ENCODE measurements at places on chromosomes 11 and 22.

- no peak for DNase-seq
Measured at GRCh38 chr11:76654298-76654851, 16.2 kb downstream of the LRRC32 start.

DNA sequence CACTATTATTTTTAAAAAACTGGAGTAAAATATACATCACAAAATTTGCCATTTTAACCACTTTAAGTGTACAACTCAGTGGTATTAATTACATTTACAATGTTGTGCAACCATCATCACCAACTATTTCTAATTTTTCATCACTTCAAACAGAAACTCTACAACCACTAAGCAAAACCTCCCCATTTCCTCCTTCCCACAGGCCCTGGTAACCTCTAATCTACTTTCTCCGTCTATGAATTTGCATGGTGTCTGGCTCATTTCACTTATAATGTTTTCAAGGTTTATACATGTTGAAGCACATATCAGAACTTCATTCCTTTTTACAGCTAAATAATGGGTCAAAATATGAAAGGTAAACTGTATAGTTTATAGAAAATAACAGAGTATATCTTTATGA is 24.4 kb downstream of the DDI1 start:
- no peak for DNase-seq

DNA sequence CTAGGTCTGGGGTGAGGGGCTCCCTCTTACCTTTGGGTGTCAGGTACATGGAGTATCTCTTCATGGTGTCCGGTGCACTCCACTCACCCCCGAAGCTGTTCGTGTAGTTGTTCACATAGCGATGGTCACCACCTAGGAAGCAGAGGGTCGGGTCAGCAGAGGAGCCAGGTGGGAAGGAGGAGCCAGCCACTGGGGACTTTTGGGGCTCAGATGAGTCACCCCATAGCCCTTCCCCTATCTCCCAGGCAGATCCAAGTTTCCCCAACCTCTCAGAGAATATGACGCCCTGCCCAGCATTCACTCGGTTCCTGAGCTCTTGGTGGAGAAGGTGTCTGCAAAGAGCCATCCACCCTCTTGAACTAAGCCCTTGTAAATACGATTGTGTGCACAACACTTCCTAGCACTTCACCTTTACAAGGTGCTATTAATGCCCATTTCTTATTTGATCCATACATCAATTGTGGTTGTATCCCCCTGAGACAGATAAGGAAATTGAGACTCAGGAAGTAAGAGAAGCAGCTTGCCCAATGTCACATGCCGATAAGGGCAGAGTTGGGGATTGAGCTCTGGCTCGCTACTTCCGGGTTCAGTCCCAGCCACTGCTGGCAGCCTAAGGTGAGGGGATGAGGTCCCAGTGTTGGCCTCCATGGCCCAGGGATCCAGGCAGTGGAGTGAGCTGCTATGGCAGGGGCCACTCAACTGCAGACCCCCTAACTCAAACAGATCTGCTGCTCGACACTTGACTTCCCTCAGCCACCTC is 14.8 kb downstream of the TRIM29 start:
- no peak for DNase-seq

DNA sequence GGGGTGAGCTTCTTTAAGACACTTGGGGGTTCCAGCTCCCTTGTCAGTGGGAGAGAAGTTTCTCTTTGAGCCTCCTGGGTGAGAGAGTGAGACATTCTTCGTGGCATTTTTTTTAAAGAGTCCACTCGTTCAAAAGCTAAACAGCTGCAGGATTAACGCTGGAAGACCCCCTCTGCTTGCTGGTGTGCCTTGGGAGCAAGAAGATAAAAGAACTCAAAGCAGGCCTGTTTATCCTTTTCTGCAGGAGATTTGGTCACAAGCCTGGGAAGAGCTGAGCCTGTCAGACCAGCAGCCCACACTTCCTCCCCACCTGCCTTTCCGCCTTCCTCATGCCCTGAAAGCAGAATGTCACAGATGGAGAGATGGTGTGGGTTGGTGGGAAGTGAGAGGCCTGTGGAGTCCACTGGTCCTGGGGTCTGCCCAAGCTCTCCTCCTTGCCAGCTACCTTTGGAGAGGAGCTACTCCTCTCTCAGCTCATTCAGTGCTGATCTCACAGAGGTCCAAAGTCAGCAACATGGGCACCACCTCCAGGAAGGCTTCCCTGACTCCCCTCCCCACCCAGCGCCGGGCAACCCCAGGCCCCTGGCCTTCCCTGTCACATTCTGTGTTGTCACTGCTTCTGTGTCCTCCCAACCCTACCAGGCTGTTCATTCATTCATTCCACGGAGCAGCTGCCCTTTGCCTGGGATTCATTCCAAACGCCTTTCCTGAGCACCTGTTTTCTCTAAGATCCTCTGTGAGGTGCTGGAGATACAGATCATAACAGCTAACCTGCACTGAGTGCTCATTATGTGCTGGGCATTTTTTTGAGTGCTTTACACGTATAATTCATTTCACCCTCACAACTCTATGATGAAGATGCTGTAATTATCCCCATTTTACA is 6.7 kb downstream of the GDPD5 start:
- no peak for DNase-seq

DNA sequence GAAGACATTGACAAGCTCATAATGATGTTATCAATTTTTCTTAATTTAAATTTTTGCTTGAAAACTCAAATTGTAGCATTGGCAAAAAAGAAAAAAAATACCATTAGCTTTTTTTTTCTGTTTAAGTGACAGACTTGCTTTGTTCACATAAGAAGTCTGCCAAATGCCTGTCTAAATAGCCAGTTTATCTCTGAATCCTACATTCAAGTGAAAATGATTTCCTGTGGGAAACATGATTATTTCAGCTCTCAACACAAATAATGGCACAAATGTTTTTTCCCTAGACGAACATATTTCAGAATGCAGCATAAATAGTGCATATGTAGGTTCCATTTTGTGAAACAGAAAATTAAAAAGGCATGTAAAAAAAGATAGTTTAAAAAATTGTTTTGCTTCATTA is 23.5 kb downstream of the TYR start:
- DNase-seq, result no peak

DNA sequence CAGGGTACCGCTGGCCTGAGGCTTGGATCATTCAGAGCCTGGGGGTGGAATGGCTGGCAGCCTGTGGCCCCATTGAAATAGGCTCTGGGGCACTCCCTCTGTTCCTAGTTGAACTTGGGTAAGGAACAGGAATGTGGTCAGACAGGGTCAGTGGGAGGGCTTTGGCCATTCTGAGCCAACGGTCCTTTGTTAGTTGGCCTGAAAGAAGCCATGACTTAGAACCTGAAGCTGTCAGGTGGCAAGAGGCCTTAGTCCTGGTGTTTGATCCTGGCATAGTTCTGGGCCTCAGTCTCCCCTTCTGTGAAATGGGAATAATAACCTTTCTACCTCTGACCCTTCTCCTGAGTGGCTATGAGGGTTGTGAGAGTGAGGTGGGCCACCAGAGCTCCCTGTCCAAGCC is 8.3 kb downstream of the PGAP2 start:
- DNase-seq, result no peak

DNA sequence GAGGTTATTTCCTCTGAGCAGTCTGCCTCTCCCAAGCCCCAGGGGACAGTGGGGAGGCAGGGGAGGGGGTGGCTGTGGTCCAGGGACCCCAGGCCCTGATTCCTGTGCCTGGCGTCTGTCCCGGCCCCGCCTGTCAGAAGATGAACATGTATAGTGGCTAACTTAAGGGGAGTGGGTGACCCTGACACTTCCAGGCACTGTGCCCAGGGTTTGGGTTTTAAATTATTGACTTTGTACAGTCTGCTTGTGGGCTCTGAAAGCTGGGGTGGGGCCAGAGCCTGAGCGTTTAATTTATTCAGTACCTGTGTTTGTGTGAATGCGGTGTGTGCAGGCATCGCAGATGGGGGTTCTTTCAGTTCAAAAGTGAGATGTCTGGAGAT is 3.1 kb downstream of the PIM3 start:
- no peak for DNase-seq

DNA sequence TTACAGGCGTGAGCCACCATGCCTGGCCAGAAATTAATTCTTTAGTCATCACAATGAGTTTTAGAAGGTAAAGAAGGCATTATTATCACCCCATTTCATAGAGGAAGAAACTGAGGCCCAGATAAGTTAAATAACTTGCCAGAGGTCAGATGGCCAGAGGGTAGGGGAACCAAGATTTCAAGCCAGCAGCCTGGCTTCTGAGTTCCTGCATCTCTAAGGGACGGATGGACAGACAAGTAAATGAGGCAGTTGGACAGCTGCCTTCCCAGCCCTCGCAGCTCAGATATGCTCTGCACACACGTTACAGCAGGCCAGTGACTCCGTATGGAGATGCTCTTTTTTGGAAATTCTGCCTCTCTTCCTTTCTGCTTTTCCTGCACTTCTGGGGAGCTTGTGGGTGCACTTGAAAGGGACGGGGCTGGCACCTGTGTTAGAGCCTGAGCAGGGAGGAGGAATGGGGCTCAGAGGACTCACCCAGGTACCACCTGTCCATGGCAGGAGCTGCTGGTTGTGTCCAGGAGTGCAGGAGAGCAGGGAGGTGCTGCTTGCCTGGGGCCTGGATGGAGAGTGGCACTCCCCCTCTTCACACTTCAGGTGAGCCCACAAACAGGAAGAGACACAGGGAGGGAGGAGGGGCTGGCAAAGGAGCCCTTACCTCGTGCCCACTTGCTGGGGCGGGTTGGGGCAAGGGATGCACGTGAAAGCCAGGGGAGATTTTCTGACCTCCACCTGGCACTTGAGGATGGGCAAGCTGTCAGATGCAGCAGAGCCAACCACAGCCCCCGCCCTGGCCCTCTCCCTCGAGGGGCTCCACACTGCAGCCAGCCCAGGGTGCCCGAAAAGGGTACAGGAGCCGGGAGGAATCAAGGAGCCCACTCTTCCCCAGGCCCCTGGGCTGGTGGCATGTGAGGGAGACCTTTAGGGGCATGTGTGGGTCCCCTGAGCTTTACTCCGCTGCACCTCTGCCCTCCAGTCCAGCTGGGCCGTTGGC is 3.3 kb upstream of the FXYD2 start:
- DNase-seq, result no peak

DNA sequence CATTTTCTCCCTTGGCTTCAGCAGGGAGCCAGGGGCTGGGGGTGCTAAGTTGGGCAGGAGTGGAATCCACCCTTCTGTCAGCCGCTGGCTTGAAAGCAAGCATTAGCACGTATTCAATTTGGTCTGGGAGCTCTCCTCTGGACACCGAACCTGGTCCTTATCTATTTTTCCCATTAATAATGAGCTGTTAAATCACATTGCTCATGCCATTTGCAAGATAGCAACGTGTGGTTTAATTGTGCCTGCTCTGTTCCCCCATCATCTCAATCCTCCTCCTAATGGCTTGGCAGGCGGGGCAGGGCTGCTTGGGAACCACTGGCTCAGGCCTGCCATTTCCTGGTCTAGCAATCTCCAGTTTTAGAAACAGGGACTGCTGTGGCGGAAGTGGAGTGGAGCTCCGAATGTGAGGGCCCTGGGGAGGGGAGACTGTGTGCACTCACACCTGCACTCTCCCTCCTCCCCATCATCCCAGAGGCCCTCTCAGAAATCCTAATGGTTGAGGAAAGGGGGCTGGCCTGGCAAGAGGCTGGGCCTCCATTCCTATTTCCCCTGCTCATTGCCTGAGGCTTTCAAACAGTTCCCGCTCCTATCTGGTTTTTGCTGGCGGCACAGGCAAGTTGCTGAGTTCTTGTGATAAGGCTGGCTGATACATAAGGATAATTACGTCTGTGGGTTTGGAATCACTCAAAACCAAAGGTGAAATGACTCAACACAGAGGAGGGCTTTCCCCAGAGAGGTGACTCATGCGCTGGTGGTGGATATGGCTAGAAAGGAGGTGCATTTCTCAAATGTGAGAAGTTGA is 201.2 kb upstream of the E2F8 start:
- no peak for DNase-seq

- no peak for DNase-seq
Measured at GRCh38 chr22:26656891-26657851, at the start of gene MIAT. MIAT (plus strand) TSS chr22:26657588.

- no peak for DNase-seq
Measured at GRCh38 chr11:76859708-76860227, 950 bp upstream of the ACER3 start.

- DNase-seq, result no peak
Measured at GRCh38 chr11:79243422-79244210, 197.2 kb downstream of the TENM4 start.

- DNase-seq, result no peak
Measured at GRCh38 chr22:36520423-36520822, 8.5 kb downstream of the EIF3D start.

DNA sequence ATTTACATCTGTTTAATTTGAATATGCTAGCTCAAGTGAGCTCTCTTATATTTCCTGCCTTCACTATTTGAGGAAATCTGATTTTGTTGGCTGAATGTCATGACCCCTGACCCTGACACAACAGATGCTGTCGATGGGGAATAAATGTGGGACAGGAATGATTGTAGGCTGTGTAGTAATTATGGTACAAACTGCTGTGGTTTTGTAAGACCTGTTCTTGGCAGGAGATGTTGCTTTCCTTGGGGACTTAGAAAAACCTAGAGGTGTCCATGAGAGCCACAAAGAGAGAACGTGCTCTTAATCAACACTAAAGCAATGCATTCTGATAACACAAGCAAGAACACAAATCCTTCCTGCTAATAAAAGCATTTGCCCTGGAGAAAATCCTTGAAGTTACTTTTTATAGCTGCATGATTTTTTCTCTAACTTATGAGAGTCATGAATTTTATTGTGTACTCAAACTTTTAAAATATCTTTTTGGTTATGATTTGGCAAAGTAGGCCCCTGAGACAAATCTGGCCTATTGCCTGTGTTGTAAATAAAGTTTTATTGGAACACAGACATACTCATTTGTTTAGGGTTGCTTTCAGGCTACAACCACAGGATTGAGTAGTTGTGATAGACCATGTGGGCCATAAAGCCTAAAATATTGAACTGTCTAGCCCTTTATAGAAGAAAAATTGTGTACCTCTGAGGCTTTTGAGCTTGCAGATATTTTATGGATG is 90.2 kb downstream of the DDX10 start:
- no peak for DNase-seq

DNA sequence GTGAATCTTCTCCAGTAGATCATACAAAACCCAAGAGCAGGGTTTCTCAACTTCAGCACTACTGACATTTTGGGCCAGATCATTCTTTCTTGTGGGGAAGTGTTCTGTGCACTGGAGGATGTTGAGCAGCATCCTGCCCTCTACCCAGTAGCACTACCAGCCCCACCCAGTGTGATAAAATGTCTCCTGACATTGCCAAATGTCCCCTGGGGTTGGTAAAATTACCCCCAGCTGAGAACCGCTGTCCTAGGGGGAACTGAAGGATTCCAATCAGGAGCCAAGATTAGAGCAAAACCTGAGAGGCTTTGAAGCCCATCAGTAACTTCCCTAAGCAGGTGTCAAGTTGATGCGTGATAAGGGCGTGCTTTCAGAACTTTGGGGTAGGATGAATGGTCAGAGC is 61.4 kb upstream of the YWHAH start:
- no peak for DNase-seq

- no peak for DNase-seq
Measured at GRCh38 chr22:50585238-50585637, 2.6 kb upstream of the CHKB start.

- DNase-seq, result no peak
Measured at GRCh38 chr22:43277091-43277490, 66.1 kb downstream of the SCUBE1 start.

DNA sequence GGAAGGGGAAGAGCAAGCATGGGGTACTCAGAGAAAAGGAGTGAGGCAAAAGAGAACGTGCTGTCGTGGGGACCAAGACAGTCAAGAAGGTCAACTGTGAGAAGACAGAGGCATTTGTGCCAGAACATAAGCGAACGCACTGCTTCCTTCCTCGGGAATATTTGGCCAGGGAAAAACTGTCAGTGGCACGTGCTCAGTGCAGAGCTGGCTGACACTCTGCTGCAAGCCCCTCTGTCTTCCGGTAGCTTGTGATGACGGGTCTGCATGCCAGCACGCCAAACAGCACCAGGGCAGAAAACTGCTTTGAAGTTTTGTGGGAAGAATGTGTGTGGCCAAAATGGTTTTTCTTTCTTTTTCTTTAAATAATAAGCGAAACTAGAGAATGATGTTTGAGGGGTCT is 60.6 kb downstream of the SMCO4 start:
- DNase-seq, result no peak
